Left ventricle myocardium superior (tissue), 1 donor: ENCODE measurements at places on chromosomes 12 and 14. TPM values are rescaled to one million over a fixed set of nuclear protein-coding genes. Genes with fewer than 3 reads are reported as not detected.

CYP27B1 gene
- not detected for total RNA-seq

GPX2 gene
- total RNA-seq: not detected

IFI27 gene
- total RNA-seq: 151 TPM

KLRD1 gene
- 1.5 TPM for total RNA-seq

SLC38A4 gene
- 2.1 TPM for total RNA-seq

C1S gene
- total RNA-seq: 116 TPM

TCL1A gene
- not detected for total RNA-seq

DHH gene
- 0.52 TPM for total RNA-seq
